CD4-positive, alpha-beta T cell (primary cell): ENCODE measurements at places on chromosomes 1 and 21. TPM values are rescaled to one million over a fixed set of nuclear protein-coding genes. Genes with fewer than 3 reads are reported as not detected.

- no peak for DNase-seq
These were observed 34.8 kb downstream of the HSPG2 start for GRCh38 chr1:21902026-21903012.

GRCh38 chr1:160342526-160342925, 524 bp downstream of the COPA start:
- DNase-seq = no peak

GRCh38 chr1:114756009-114756892, 1.5 kb downstream of the CSDE1 start:
- DNase-seq = no peak

DNA sequence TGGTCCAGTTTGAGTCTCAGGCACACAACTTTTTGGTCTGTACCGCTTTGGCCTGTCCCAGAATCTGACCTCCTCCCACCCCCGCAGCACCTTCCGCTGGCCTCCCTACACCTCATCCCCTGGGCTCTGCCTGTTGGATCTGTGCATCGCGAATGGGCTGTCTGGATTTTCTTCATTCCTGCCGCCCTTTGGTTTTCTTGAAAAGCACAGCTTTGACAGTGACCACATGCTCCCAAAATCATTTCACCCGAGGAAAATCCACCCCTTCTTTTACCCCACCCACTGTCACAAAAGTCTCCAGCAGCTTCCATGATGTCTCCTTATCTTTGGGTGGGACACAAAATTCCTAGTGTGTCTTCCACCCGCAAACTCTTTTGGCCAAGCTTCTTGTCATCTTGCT, 65.0 kb upstream of the SSX2IP start:
- DNase-seq = no peak

GRCh38 chr1:1407636-1408318, 684 bp upstream of the MRPL20 start:
- no peak for DNase-seq

DNA sequence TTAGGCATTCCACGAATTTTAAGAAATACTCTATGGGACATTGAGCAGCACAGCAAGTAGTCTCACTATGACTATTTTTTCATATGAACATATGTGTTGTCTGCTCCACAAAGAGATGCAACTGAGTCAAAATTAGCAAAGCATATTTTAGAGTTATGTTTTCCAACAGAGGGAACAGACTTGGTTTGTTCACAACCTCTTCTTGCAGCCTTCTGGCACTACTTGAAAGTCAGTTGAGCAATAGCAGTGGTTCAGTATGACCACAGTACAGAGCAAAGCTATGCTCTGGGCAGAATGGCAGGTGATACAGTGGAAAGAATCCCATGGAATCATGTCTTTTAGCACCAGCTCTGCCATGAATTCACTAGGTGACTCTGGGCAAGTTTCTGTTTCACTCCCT, 5.2 kb downstream of the CCN1 start:
- DNase-seq = no peak

- no peak for DNase-seq
These were observed 47.6 kb upstream of the CD34 start for GRCh38 chr1:207958376-207959139.

DNA sequence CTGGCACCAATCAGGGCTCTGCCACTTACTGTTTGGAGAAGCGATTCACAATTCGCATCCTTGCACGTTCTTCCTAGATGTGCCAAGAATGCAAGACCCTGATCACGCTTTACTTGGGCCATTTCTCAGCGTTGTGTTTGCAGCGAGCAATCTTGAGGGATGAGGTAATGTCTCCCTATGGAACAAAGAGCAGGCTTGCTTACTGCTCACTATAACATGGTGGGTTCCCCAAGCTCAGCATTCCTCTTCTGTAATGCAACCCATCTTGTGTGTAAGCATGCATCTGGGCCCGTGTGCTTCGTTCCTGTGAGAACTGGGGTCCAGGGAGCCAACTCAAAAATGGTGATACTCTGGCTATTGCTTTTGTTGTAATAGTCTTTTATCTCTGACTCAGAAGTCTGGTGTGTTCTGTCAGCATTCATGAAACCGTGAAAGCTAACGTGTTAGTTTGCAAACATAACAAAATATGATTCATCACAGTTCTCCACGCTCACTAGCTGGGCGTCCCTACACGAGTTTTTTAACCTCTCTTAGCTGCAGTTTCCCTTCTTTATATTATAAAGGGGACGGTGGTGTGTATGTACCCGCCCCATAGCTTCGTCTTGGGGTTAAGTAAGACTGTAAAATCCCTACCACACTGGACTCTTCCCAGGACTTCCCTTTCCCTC, 33.3 kb downstream of the DNTTIP2 start:
- no peak for DNase-seq

- no peak for DNase-seq
These were observed 16.6 kb downstream of the CFHR5 start for GRCh38 chr1:196993916-196994315.

DNA sequence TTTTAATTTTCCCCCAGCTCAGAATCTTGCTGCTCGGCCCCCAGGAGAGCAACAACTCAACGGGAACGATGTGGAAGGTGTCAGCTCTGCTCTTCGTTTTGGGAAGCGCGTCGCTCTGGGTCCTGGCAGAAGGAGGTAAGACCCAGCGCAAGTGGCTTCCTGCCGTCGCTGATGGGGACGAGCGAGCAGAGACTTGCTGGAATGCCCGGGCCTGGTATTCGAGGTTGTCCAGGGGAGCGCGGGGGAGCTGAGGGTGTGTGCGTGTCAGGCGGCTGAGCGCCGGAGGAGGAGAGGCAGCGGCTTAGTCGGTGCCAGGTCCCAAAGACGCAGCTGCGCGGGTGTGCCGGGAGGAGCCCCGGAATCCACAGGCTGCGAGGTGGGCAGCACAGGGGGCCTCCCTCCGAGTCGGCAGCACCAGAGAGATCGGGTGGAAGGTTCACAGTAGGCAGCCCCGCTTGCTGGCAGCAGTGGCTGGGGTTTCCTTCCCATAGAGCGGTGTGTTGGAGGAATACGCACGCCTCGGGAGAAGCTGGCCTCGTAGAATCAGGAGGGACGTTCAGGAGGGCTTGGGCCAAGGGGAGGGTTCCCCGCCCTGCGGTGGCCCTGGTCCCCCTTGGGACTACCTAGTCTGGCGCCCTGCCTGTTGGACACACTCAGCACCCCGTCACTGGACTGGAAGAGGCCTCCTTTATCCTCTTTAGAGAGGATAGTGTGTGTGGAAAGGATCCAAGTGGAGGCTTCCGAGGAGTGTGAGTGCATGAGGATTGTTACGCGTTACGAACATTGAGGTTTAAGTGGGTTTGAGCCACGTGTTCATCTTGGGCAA, 547 bp downstream of the PDPN start:
- DNase-seq = no peak

- DNase-seq = no peak
These were observed 5.7 kb upstream of the SOAT1 start for GRCh38 chr1:179287946-179288345.

- no peak for DNase-seq
These were observed 170.7 kb downstream of the IER5 start for GRCh38 chr1:181259026-181259745.

GRCh38 chr1:200128944-200129879, 101.7 kb downstream of the NR5A2 start:
- no peak for DNase-seq

- no peak for DNase-seq
These were observed 219.6 kb downstream of the LTN1 start for GRCh38 chr21:28773036-28773435.

DNA sequence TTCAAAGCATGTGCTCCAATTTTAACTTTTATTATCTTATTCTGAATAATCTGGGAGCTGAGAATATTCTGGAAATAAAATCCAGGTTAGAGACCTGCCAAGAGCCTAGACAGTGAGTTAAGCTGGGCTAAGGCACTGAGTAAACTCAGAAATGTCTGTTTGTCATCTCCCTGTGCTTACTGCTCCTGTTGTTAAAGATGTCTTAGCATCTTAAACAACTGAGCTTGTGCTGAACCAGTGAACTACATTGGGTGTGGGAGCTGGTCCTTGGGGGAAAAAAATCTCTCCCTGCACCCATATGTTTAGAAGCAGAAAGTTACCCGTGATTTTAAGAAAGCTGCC, 25.0 kb upstream of the AHCYL1 start:
- DNase-seq = no peak

DNA sequence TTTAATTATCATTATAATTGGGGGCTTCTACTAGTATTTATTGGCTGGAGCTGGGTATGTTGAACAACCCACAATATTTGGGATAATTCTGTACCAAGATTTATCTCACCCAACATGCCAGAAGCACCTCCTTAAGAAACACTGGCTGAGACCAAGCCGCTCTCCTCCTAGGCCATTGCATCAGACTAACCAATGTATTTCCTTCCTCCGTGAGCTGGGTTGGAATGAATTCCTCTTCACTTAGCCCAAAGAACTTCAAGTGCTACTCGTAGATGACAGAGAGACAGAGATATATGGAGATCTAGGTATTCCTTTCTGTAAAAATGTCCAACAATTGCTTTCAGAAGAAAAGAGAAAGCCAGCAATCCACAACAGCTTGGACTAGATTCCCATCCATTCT, 87.2 kb upstream of the ETS2 start:
- no peak for DNase-seq

DNA sequence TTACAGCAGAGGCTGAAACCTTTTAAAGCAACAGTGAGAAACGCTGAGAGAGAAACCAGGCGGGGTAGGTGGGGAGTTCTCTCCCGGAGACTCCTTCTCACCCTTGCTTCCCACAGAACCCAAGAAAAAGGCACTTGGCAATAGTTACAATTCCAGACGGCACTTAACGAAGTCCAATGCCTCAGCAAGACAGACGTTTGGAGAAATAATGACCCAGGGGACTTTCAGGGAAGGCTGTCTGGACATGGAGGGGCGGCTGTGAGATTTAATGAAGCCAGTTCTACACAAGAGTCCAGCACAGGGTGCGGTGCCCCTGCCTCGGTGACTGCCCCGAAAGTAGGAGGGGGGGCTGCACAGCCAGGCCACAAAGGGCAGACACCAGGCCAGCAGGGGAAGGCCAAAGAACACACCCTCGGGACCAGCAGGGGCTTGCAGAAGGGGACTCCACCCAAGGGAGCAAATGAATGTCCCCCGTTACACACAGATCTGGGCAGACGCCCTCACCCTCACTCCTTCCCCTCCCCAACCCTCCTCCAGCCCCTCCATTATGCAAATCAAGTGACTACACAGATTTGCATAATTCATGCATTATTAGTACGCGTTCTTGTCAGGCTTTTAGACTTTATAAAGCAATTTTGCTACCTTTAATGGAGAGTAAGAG, 26.3 kb downstream of the KCNN3 start:
- DNase-seq = no peak

GRCh38 chr1:98086796-98087441, 166.1 kb upstream of the DPYD start:
- no peak for DNase-seq

DNA sequence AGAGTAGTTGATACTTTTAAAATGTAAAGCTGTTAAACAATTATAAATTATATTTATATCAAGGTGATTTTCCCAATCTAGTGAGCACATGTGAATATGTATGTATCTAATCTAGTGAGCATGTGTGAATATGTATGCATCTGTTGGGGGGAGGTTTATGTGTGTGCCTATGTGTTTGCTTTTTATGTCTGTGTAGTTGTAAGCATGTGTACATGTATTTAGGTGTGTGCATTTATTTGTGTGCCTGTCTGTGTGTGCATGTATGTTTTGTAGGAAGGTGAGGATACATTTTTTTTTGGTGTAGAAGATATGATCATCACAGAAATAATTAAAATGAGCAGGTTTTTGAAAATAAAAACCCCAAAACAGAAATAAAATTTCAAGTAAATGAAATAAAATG, 318.9 kb upstream of the CHRM3 start:
- DNase-seq = no peak

DNA sequence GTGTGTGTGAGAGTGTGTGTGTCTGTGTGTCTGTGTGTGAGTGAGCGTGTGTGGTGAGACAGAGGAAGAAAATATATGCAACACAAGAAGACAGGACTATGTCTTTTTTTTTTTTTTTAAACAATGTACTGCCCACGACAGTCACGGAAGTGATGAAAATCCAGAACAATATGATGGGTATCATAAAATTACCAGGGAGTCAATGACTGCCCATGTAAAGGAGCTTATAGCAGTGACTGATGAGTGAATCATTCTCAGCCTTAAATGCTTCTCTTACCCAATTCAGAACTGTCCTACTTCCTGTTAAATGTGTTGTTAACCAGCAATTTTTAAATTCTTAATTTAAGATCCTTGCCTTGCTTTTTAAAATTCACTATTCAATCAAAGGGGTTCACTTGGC, 46.6 kb downstream of the RGS7 start:
- no peak for DNase-seq

DNA sequence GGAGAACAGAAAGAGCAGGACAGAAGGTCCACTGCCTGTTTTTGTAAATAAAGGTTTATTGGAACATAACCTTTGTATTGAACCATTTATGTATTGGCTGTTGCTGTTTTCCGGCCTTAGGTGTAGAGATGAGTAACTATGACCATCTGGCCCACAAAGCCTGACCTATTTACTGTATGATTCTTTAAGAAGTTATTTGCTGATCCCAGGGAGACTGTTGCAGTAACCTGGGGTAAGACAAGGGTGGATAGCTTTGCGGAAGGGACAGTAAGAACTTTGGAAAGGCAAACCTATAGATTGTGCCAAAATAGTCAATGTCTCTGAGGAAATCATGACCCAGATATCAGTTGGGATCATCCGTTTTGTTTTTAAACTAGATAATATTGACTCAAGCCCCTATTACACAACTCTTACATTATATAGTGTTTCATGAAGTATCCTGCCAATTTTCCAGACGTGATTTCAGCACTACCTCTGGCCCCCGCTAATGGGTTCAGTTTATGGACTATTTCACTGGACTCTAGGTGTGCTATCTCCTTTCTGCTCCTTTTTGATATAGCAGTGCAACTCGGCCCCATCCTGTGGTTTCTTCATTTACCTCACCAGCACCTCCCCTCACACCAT, 20.8 kb upstream of the TLCD4 start:
- DNase-seq = no peak

GRCh38 chr1:224673141-224673540, 57.0 kb downstream of the CNIH3 start:
- no peak for DNase-seq

The FALEC gene
- total RNA-seq = not detected

The RPTN gene
- total RNA-seq = not detected

The FCRL4 gene
- not detected for total RNA-seq

The SV2A gene
- total RNA-seq = 2.5 TPM

The RLF gene
- total RNA-seq = 44.8 TPM

The ALDH4A1 gene
- total RNA-seq = 0.71 TPM

The PTCH2 gene
- 1.2 TPM for total RNA-seq

The DENND1B gene
- total RNA-seq = 23.9 TPM

The FDPS gene
- total RNA-seq = 44.0 TPM

The SELP gene
- total RNA-seq = 1.4 TPM

The NBPF4 gene
- not detected for total RNA-seq
